ENCODE measurements at places on chromosomes 11 and 22.

GRCh38 chr11:67369275-67369674 lies 4.1 kb downstream of the CLCF1 start:
- DNase-seq: no peak

DNA sequence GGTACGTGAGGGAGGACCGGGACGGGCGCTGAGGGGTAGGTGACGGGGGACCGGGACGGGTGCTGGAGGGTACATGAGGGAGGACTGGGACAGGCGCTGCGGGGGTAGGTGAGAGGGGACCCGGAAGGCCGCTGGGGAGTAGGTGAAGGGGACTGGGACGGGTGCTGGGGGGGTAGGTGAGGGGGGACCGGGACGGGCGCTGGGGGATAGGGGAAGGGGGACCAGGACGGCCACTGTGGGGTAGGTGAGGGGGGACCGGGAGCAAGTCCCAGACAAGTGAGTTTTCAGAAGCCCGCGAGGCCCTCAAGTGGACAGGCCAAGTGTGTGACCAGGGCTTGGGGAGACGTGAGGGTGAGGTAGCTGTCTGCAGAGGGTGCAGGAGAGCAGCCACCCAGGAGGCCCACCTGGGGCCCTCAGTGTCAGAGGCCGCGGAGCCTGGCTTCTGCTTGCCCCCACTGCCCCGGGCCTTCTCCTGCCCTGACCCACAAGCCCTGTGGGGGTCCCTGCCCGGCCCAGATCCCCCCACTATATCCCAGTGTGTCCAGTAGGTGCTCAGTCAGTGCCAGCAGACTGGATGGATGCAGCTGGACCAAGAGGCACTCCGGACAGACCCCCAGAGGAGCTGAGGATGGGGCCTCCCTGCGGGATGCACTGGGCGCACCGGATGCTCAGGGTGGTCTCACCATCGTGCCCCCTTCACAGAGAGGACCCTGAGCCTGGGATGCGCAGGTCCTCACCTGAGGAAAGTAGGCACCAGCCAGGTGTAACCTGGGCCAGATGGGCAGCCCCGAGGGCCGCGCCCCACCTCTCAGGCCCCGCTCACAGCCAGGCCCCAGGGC lies 44.2 kb upstream of the TH start:
- peak; percentile 56 for DNase-seq

- DNase-seq: peak; percentile 79
Observed at GRCh38 chr11:13963949-13964770, 1.6 kb downstream of the SPON1 start.

GRCh38 chr11:96062134-96062533 lies 138.2 kb upstream of the MTMR2 start:
- DNase-seq: no peak

GRCh38 chr11:27394781-27395228 lies 31.8 kb upstream of the CCDC34 start:
- DNase-seq: no peak

GRCh38 chr11:72525466-72525865 lies 91.1 kb upstream of the CLPB start:
- peak; percentile 60 for DNase-seq

GRCh38 chr11:94774345-94774744 lies 6.2 kb downstream of the AMOTL1 start:
- no peak for DNase-seq

DNA sequence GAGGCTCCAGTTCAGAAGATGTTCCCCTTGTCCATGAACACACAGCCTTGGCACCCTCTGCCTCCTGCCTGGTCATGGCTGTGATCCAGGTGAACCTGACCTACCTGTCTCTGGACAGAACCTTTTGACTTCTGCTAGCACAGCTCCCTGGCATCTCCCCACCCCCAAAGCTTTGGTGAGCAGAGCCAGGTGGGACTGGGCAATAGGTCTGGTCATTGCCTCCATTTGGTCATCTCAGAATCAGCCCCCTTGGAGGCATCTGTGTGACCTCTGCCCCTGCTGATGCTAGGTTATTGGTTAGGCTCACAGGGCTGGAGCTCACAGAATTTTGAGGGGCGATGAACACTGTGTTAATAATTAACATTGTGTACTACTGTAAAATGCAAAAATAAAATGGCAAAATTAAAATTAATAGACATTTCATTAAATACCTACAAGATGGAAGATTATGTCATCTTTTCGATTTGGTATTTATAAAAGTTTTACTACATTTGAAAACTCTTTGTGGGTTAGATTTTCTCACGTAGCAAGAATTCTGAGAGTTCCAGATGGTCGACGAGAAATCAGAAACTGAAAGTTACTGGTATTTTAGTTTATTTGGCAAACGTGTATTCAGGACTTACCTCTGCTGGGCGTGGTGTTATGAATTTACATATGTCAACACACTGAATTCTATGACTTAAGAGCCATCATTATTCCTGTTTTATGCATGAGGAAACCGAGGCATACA lies 8.3 kb upstream of the KIAA0930 start:
- DNase-seq: no peak

- DNase-seq: peak; percentile 90
Observed at GRCh38 chr11:36015799-36016198, 71.9 kb downstream of the LDLRAD3 start.

- DNase-seq: peak; percentile 40
Observed at GRCh38 chr11:47923667-47924066, 56.7 kb upstream of the PTPRJ start.

GRCh38 chr22:48621085-48621484 lies 1206.6 kb downstream of the BRD1 start:
- no peak for DNase-seq

GRCh38 chr11:126344141-126345080 lies 11.1 kb upstream of the ST3GAL4 start:
- DNase-seq: peak; percentile 44

GRCh38 chr11:84497181-84497580 lies 1130.0 kb downstream of the DLG2 start:
- DNase-seq: no peak

GRCh38 chr11:105897161-105897560 lies 124.9 kb downstream of the MSANTD4 start:
- DNase-seq: no peak

DNA sequence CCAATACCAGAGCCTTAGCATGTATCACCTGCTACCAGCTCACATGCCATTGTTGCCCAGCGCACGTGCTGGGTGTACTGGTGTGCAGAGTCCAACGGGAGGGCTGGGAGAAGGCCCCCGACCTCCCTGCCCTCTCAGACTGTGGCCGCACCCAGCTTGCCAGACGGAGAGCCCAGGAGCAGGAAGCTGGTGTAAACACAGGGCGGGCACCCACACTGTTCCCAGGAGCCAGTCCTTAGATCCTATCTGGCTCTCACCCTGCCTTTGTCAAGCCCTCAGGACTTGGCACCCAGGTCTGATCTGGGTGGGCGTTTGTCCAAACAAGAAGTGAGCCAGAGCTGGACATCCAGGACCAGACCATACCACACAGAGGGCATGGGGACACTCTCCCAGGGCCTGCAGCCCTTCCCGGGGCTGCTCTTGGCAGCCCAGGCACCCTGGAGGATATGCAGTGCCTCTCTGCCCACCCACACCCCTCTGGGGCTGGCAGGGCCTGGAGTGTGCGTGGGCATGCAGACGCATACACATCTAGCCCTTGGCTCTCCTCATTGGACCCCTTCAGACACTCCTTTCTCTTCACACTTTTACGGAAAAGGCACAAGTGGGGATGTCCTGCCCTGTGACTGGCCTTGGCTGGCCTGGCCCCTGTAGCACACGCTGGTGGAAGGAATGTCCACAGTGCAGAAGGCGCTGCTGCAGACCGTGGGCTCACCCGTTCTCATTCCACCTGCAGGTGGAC lies 19.9 kb upstream of the CLDN5 start:
- DNase-seq: no peak

DNA sequence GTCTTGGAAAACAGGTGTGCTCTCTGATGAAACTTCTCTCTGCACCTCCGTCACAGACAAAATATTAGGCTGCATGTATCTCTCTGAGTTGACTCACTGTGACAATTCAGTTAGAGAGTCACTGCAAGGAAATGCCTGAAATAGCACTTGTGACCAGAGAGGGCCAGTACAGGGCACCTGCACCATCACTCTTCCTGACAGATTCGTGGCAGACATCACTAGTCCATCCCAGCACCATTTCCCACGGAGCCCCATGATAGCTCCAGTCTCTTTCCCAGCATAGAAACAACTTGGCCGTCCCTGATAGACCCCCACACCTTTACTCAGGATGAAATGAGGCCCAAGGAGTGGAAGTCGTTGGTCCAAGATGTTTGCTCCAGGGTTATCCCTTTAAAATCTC lies 73.3 kb upstream of the ISX start:
- no peak for DNase-seq

DNA sequence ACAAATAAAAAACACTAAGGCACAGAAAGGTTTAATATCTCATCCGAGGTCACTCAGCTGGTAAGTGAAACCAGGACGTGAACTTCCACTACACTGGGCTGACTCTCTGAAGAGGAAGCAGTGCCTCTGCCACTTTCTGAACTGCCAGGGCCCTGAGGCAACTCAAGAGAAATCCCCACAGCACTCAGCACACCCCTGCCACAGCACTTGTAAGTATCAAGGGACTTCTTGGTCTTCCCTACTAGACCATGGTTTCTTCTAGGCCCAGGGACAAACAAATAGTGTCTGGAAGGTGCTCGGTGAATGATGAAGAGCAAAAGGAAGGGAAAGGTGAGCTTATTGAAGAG lies 49.7 kb downstream of the RPL27A start:
- DNase-seq: no peak

- no peak for DNase-seq
Observed at GRCh38 chr11:12769834-12770345, 95.7 kb downstream of the TEAD1 start.

DNA sequence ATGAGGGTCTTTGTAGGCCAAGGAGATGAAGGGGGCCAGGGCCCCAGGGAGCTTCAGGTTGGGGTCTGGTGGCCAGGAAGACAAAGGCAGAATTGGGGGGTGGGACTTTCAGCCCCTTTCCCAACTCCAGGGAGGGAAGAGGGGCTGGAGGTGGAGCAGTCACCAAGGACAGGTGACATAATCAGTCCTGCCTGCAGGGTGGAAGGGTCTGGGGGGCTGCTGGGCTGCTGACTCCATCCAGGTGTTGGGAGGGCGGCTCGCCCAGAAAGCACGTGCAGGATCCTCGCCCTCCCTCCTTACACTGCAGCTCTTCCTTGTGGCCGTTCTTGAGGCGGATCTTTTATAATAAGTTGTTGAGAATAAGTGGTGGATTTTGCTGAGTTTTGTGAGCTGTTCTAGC lies 1491.1 kb downstream of the TBC1D22A start:
- no peak for DNase-seq

GRCh38 chr22:26168939-26169314 lies 335 bp upstream of the SEZ6L start:
- DNase-seq: peak; percentile 54
